Spinal cord (tissue), 10 donors: ENCODE measurements at places on chromosomes 2 and 18. TPM values are rescaled to one million over a fixed set of nuclear protein-coding genes. Genes with fewer than 3 reads are reported as not detected.
A peak's percentile ranks its signal among the peaks of the same experiment; 100 is the strongest.

CHRND gene
- 0.10 TPM for total RNA-seq

EIF2AK2 gene
- total RNA-seq, result 36.3 TPM

COL3A1 gene
- 3,051 TPM for total RNA-seq

- H3K4me1 ChIP-seq, result no peaks in the 10 kb centered on the region
- no peak overlapping the region for H3K4me3 ChIP-seq
Measured at GRCh38 chr18:74961596-74961995, 247.3 kb downstream of the PTGR3 start.

GRCh38 chr2:225310745-225311144, 88.8 kb upstream of the NYAP2 start:
- no peak overlapping the region for H3K27ac ChIP-seq
- no peaks in the 10 kb centered on the region for H3K27me3 ChIP-seq
- no peak for DNase-seq

DNA sequence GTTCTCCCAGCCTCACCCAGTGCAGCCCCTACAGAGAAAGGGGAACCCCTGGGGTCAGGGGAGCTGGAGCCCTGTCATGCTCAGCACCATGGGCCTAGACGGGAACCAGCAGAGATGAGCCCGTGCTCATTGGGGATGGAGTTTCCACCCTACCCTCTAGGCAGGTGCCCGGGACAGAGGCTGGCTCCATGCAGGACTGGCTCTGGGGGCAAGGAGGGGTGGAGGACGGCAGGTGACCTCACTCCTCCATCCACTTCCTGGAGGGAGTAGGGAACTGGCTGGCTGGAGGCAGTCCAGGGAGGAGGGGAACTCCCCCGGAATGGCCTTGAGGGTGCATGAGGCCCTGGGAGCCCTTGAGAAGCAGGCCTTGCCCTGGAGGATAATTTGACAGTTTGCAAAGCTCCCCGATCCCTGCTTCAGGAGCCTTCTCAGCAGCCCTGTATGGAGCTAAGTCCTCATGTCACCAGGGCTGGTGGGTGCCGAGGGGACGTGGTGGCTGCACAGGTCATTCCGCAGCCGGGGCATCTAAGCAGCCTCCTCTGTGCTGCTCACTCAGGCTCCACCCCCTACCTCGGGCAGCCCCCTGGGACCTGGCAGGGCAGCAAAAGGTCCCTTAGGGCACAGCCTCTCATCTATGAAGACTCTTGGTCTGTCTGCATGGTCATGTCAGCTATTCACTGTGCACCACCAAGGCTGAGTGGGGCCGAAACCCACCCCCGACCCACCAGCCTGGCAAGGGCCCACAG, 2.1 kb downstream of the NEURL3 start:
- DNase-seq, result no peak
- H3K27me3 ChIP-seq, result peaks cover 26% of the 10 kb centered on the region
- H3K27ac ChIP-seq, result no peak overlapping the region
- peaks cover 26% of the 10 kb centered on the region for H3K4me1 ChIP-seq
- no peak overlapping the region for H3K4me3 ChIP-seq

- no peak for DNase-seq
- peaks cover 19% of the 10 kb centered on the region for H3K36me3 ChIP-seq
- H3K4me3 ChIP-seq, result no peak overlapping the region
- no peaks in the 10 kb centered on the region for H3K27me3 ChIP-seq
- peaks cover 12% of the 10 kb centered on the region for H3K4me1 ChIP-seq
Measured at GRCh38 chr2:69945441-69945840, 16.0 kb downstream of the ASPRV1 start.

SCYGR4 gene
- total RNA-seq, result not detected

DNA sequence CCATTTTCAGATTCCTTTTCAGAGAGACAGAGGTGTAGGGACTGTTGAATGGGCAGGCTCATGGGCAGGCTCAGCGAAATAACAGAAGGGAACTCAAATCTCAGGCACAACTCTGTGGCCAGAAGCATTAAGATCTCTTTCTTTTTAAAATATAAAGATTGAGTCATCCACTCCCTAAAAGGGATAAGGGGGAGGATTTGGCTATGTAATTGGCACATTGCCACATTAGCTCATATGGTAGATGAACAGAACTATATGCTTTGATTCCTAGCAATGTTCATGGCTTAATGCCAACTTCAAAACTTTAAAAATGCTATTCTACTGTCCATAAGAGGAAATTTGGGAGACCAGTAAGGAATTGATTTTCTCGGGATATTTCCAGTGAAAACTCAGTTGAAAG, 53.8 kb upstream of the SLC5A7 start:
- peak; percentile 19 for DNase-seq
- H3K4me1 ChIP-seq, result no peaks in the 10 kb centered on the region
- H3K4me3 ChIP-seq, result no peak overlapping the region
- no peaks in the 10 kb centered on the region for H3K27me3 ChIP-seq
- H3K36me3 ChIP-seq, result no peaks in the 10 kb centered on the region
- H3K27ac ChIP-seq, result peak overlapping the region; percentile 33

CACNB4 gene
- total RNA-seq, result 62.9 TPM

- H3K4me3 ChIP-seq, result no peak overlapping the region
- H3K36me3 ChIP-seq, result no peaks in the 10 kb centered on the region
- H3K27me3 ChIP-seq, result no peaks in the 10 kb centered on the region
Measured at GRCh38 chr18:73976433-73976832, 171.2 kb downstream of the FBXO15 start.

TEX261 gene
- total RNA-seq, result 26.0 TPM
